CD4-positive, alpha-beta T cell treated with Interleukin-2 at 100 ng/mL for 4 hours (primary cell): ENCODE measurements at places on chromosomes 16 and 17.

DNA sequence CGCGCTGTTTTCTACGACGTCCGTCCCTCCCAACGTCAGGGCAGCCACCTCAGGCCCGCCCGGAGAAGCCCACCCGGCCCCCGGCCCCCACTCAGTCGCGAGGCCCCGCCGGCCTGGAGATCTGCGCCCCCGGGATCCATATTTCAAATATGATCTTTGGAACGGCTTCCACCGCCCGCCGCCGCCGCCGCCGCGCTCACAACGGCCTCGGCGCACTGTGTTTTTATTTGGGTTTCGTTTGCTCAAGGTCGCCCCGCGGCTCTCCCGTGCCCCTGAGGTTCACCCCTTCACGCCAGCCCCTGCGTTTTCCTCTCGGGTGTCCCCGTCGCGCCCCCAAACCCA is 4.2 kb upstream of the CBX4 start:
- DNase-seq: no peak

DNA sequence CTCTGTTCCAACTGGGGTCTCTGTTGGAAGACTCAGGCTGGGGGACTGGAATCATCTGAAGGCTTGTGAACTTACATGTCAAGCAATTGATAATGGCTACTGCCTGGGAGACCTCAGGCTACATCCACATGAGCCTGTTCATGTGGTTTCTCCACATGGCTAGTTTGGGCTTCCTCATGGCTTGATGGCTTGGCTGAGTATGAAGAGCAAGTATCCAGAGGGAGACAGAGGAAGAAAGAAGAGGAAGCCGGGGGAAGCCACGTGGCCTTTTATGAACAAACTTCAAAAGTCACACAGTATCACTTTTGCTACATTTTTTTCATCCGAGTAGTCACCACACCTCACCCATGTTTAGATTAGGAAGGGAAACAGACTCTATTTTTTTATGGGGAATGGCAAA is 158.9 kb downstream of the TRIM37 start:
- DNase-seq: no peak

- DNase-seq: no peak
Measured at GRCh38 chr17:67682196-67682595, 35.5 kb upstream of the NOL11 start.

GRCh38 chr17:15049795-15050160 is 215.3 kb downstream of the PMP22 start:
- DNase-seq: no peak

GRCh38 chr16:1812732-1813163 is 13.9 kb downstream of the HAGH start:
- DNase-seq: peak; percentile 21

- no peak for DNase-seq
Measured at GRCh38 chr16:69538808-69539207, 27.0 kb upstream of the NFAT5 start.

GRCh38 chr16:1620391-1620790 is 8.2 kb downstream of the CRAMP1 start:
- DNase-seq: no peak

- DNase-seq: no peak
Measured at GRCh38 chr16:89981414-89981813, 32.9 kb downstream of the DEF8 start.

- DNase-seq: no peak
Measured at GRCh38 chr17:71636644-71637043, 484.2 kb upstream of the SOX9 start.

DNA sequence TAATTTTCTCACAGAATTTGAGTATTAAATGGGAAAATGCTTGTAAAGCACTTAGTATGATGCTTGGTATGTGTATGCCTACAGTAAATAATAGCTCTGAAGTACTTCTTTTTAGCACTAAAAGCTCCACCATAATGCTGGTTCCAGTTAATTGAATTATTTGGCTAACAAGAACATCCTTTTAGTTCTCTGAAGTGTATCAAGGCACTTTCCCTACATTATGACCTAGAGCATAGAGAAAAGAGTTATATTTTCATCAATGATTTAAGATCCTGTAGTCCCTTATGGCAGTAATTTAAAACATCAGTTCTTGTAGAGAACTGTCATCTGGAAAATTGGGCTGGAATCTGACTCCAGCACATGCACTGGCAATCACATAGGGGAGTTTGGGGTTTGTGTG is 21.9 kb upstream of the PHAF1 start:
- no peak for DNase-seq

DNA sequence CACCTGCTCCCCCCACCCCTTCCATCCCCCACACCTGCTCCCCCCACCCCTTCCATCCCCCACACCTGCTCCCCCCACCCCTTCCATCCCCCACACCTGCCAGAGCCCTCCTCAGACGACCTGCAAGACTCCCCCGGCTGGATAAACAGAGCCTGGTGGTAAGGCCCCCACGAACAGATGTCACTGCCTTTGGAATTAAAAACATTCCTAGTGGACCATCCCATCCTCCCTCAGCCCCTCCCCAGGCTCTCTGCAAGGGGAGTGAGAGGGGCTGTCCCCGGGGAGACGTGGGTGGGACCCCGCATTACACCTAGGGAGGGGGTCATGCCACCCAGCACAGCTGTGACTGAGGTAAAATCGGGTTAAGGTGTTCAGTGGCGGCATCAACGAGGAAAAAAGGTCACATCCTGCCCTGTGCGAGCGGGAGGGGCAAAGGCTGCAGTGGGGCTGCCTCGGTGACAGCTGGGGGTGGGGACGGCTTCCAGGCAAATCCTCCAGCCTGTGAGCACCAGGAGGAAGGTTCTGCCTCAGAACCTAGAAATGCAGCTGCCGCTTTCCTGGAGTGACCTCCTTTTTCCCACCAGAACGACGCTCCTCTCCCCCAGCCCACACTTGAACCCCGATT is 38.7 kb downstream of the TIMM22 start:
- DNase-seq: no peak

DNA sequence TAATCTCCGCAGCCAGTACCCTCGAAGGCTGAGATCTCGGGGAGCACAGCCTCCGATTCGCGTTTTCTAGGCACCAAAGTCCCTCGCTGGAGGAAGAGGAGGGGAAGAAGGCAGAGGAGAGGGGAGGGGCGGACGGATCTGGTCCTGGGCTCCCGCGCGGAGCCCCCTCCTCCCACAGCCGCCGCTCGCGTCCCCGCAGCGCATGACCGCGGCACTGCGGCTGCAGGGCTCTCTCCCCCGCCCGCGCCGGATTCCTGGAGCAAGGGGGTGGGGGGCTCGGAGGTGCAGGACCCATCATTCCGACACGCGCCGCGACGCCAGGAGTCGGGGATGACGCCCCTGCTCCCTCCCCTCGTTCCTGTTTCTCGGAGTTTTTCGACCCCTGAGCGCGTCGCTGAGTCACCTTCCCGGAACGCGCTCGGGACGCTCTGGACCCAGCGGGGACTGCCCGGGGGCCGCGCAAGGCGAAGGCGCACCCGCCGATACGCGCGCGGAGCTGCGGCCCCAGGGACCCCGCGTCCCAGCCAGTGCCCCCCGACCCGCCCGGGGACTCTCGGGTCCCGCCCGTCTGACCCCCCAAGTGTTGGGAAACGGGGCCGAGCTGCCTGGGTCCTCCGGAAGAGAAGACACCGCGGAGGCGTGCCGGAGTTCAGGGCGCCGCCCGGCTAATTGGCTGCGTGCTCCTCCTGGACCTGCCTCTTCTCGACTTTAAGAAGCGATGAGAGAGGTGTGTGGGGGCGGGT is 1.4 kb upstream of the SPHK1 start:
- DNase-seq: peak; percentile 54

- peak; percentile 60 for DNase-seq
Measured at GRCh38 chr17:50865060-50865867, 890 bp downstream of the TOB1 start.

GRCh38 chr17:47243737-47244598 is 9.7 kb upstream of the ITGB3 start:
- no peak for DNase-seq

DNA sequence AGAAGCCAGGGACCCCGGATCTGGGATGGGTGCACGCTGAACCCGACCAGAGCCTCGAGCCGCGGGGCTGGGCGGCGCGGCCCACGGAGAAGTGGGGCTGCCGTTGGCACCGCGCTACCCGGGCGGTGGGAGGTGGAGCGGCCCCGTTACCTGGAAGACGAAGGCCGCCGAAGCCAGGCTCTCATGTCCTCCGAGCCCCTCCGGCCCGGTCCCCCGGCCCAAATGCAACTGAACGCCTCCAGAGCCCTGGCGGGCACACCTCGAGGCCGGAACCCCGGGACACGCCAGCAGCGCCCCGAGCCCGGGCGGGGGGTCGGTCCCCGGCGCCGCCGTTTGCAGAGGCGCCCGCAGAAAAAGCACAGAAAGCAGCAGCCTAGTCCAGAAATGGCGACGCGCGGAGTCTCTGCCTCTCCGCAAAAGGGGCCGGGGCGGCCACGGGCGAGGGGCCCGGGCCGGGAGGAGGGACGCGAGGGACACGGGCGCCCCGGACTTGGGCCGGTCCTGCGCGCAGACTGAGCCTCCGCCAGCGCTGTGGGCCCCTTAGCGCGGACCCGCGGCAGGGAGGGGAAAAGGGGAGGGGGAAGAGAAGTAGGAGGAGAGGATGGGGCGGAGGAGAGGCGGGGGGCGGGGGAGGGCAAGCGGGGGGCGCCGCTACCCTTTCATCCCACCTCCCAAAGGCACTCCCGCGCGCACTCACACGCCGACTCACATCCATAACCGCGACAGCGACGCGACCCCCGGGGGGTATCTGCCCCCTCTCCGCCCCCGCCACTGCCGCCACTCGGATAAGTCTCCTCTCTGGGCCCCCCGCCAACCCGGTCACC is 1.4 kb downstream of the AXIN2 start:
- DNase-seq: no peak

- no peak for DNase-seq
Measured at GRCh38 chr17:56887552-56888467, 26.0 kb downstream of the TRIM25 start.

DNA sequence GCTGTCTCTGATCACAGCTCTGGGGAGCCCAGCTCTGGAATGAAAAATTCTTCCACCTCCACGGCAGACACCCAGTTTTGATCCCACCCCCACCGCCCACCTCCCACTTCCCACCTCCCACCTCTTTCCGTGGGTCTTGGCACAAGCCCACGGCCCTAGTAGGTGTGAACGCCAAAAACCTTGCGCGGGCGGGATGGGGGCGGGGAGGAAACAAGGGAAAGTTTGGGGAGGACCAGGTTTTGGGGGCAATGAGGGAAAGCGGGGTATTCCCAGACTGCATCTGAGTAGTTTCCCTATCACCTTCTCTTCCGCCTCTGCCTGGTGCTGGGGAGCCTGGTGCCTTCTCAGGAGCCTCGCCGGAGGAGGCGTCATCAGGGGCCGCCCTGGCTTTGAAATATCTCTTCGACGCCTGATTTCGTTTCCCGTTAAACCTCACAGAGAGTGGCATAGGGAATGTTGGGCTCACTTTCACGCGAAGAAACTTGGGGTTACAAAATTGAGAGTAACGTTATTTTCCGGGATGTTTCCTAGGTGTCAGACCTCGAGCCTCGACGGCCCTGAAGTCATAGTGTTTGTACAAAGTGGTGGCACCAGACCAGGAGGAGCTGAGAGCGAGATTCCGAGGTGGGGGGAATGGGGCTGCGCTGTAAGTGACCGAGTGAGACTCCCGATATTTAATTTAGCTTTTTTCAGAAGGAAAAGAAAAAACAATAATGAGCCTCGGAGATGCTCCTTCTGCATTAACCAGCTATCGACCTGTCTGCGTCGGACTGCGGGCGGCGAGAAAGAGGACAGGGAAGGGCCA is 1.6 kb upstream of the IRX3 start:
- DNase-seq: no peak

- no peak for DNase-seq
Measured at GRCh38 chr16:83302853-83303252, 504.9 kb upstream of the HSBP1 start.

DNA sequence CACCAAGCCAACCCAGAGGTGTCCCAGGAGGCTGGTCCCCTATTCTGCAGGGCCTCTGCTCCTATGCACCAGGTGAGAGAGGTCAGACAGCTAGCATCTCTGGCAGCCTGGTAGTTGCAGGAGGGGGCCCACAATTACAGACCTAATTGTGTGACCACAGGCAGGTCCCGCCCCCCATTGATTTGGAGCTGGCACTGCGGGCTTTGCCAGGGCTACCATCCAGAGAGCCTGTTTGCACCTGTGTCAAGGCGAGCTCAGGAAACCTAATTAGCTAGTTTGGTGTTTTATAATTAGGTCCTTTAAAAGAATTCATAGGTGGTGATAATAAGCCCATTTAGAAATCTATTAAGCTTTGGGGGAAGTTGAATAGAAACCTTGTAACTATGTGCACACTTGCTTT is 90.2 kb downstream of the MRM1 start:
- no peak for DNase-seq
